NCI-H1436 (cell line): ENCODE measurements at places on chromosomes 3 and 15.

GRCh38 chr15:100627789-100628395 is 25.5 kb downstream of the ASB7 start:
- DNase-seq, result no peak

- no peak for DNase-seq
Measured at GRCh38 chr15:62492900-62493299, 327.8 kb upstream of the C2CD4B start.

DNA sequence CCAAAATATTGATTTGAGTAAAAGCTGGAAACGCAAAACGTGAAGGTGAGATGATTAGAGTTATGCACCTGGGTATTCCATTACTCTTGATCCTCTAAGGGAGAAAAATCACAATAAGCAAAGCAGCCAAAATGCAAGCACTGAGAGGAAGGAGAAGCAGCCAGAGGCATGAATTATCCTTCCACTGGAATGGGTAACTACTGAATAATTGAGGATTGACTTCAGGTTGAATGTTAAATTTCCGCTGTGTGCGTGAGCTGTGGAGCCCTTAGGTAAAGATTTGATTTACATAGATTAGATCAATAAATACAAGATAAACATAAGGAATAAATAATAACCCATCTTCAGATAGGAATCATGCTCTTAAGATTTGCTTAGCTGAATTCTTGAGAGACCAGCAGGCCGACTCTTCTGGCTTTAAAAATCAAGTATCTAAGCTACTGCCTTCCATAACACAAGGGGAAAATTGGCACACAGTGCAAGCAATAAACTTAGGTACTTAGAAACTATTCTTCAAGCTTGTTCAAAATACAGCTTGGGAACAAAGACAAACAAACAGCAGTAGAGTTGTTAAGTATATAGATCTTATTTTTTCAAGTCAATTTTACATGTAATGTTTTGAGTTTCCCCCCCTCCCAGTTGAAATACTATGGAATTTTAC is 1459.5 kb downstream of the ZPLD1 start:
- DNase-seq, result no peak

- DNase-seq, result no peak
Measured at GRCh38 chr3:29065211-29065785, 215.6 kb upstream of the RBMS3 start.

DNA sequence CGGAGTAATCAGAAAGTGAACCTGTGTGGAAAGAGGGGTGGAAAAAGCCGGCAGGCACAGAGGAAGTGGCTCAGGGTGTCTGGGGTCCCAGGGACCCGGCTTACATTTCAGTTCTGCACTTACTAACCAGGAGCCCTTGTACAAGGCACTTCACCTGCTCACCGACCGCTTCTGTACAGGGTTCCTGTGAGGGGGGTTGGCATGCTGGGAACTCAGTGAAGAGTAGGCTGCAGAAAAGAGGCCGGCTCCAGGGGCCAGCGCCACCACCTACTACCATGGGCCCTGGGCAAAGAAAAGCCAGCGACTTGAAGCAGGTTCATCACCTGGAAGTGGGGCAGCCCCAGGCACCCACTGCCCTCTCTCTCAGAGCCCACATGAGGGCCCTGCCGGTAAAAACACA is 6.2 kb downstream of the STIMATE start:
- no peak for DNase-seq

- no peak for DNase-seq
Measured at GRCh38 chr3:126351086-126351770, 6.0 kb downstream of the KLF15 start.

DNA sequence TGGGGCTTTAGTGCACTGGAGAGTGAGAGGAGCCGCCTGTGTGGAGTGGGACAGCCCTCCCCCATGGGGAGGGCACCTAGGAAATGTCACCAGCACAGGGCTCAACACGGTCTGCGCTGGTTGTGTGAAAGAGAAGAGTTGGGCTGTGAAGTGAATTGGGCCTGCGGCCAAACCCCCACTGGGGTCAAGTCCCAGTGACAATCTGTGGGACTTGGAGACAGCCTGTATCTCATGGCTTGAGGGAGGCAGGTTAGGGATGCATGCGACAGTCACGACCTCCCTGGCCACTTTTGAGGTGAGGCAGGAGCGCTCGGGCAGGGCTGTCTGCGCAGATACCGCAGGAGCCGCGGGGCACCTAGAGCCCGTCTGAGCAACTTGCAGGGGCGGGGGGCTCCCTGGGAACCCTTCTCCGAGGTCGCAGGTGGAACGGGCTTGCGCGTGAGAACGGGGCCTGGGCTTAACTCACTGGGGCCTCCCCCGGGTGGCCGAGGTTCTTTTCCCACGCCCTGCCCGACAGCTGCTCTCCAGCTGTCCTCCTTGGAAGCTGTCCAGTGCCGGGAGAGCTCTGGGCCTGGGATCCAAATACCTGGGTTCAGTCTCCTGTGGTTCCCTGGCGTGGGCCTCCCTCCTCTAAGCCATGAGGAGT is 77.4 kb downstream of the SNRK start:
- no peak for DNase-seq

GRCh38 chr3:136725468-136725867 is 26.7 kb downstream of the STAG1 start:
- no peak for DNase-seq

DNA sequence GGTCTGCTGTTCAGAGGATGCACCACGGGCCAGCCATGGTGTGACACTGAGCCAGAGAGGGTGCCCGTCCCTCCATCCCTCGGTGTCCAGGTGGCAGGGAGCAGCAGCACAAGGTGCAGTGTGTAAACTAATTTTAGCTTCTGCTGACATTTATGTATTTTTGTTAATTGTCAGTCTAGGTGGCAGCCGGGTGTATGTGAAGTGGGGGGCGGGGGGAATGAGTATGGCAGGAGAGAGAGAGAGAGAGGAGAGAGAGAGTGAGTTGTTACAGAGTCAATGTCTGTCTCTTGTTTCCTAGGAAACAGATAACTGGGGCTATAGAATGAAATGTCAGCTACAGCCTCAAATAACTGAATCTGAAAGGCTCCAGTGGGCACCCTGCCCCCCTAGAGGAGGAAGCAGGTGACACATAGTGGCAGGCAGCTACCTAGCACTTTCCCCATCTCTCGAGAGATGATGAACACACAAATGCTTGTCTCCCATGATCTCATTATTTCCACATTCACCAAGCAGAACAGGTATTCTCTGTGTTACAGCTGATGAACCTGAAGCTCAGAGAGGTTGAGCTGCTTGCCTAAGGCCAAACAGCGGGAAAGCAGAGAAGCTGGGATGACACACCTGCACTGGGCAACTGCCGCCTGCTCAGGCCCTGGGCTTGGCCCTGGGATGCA is 24.7 kb downstream of the RASGRF1 start:
- DNase-seq, result peak; percentile 76

GRCh38 chr3:27675287-27675686 is 46.8 kb downstream of the EOMES start:
- peak; percentile 29 for DNase-seq

DNA sequence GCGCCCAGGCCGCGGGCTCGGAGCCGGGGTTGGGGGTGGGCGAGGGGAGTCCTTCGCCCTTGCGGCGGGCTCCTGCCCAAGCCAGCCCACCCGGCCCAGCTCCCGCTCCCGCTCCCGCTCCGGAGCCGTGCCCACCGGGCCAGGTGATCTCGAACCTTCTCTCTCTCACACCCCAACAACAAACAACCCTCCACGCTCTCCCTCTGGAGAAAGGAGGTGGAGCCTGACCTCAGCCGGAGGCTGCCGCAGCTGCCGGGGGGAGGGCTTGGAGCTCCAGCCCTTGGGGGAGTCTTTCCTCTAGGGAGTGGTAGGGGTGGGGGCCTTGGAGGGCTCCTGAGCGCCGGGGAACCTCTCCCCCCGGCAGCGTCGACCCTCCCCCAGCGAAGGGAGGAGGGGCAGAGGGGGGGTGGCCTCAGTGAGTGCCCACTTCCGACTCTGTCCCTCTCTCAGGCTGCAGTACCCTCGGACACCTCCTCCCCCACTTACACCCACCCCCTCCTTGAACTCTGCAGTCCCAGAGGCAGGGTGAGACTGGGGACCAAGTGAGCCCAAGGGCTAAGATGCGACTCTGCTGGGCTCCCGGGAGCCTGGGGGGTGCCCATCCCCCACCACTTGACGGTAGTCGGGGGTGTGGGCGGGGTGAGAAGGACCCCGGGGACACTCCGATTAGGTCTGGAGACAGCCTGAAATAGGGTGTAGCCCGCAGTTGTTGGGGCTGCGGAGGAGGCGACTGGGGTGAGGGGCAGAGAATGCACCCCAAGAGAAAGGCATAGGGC is 4.4 kb upstream of the BAHD1 start:
- DNase-seq, result peak; percentile 60

- no peak for DNase-seq
Measured at GRCh38 chr15:73879426-73879825, 6.1 kb downstream of the TBC1D21 start.

GRCh38 chr3:120024103-120024502 is 70.1 kb downstream of the GSK3B start:
- no peak for DNase-seq

DNA sequence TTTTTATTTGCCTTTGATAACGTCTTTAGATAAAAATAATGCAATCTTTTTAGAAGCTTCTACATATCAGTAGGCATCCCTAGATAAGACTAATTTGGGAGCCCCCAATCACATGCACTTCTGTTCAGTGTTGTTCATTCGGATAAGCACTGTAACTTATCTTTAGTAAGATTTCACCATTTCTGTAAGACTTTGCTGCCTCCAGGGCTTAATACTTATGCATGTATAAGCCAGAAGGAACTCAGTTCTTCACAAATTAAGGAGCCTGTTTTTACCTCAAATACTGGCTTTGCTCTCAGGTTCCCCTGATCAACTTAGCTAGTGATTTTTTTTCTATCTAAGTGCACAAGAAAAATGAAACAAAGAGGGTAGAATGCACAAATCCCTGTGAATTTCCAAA is 20.3 kb downstream of the DOCK3 start:
- no peak for DNase-seq

- DNase-seq, result peak; percentile 51
Measured at GRCh38 chr15:40252438-40253166, 13.7 kb downstream of the PAK6 start.

- DNase-seq, result no peak
Measured at GRCh38 chr15:54064365-54064764, 86.1 kb downstream of the UNC13C start.

- DNase-seq, result no peak
Measured at GRCh38 chr3:13414040-13414729, 5.9 kb downstream of the NUP210 start.

GRCh38 chr15:28107111-28107903 is 8.2 kb upstream of the OCA2 start:
- DNase-seq, result no peak

GRCh38 chr15:69125236-69125635 is 35.2 kb upstream of the GLCE start:
- DNase-seq, result no peak

- no peak for DNase-seq
Measured at GRCh38 chr3:126816986-126817777, 113.1 kb downstream of the CHCHD6 start.

- no peak for DNase-seq
Measured at GRCh38 chr15:42533246-42533645, 15.3 kb downstream of the LRRC57 start.

- no peak for DNase-seq
Measured at GRCh38 chr3:28853830-28854229, 427.0 kb upstream of the RBMS3 start.

DNA sequence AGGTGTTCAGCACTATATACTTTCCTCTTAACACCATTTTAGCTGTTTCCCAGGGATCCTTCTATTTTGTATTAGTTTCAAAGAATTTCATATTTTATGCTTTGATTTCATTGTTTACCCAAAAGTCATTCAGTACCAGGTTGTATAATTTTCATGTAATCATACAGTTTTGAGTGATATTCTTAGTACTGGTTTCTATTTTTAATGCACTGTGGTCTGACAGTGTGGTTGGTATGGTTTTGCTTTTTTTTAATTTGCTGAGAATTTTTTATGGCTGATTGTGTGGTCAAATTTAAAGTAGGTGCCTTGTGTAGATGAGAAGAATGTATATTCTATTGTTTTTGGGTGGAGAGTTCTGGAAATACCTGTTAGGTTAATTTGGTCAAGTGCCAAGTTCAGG is 323.4 kb upstream of the EPHA6 start:
- DNase-seq, result no peak

GRCh38 chr15:45457220-45457619 is 65.3 kb downstream of the SLC30A4 start:
- no peak for DNase-seq

- DNase-seq, result no peak
Measured at GRCh38 chr15:72200395-72201237, 3.0 kb upstream of the GRAMD2A start.

GRCh38 chr15:65072027-65072426 is 4.2 kb upstream of the RASL12 start:
- no peak for DNase-seq

DNA sequence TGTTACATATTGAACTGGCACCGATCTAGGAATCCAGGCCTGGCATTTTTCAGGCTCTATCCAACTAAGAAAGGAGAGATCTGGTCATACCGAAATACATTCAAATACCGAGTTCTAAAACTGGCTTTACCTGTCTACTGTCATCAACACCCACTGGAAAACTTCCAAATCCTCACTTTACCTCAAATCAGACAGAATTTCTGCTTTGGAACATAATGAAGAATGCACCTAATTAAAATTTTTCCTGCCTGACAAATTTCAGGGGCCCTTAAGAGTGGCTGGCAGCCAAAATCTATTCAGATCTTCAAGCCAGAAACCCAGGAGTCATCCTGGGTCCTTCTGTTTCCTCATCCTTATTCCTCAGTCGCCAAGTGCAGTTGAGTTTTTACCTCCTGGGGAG is 198.6 kb upstream of the FEZF2 start:
- no peak for DNase-seq

GRCh38 chr3:155323063-155323666 is 29.7 kb upstream of the STRIT1 start:
- DNase-seq, result peak; percentile 61

- DNase-seq, result no peak
Measured at GRCh38 chr15:65631503-65631902, 9.8 kb downstream of the SLC24A1 start.

DNA sequence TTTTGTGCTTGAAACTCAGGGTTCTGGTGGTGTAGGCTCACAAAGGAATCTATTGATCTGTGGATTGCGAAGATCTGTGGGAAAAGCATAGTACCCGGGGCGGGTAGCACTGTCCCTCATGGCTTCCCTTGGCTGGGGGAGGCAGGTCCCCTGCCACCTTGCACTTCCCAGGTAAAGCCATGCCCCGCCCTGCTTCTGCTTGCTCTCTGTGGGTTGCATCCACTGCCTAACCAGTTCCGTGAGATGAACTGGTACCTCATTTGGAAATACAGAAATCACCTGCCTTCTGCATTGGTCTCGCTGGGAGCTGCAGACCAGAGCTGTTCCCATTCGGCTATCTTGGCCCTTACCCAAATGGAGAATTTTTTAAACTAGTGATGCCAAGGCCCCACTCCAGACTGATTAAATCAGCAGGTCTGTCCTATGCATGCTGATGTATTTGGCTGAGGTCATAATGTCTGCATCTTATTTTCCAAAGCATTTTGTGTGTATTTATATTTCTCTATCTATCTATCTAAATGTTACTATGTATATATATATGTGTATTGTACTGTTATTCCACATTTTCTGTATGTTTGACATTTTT is 65.5 kb upstream of the SLC7A14 start:
- DNase-seq, result no peak
